AG04449 (cell line): ENCODE measurements at places on chromosomes 2 and 18.
A peak's percentile ranks its signal among the peaks of the same experiment; 100 is the strongest.

- no peak for DNase-seq
Observed at GRCh38 chr18:51160646-51161045, 36.8 kb downstream of the MEX3C start.

GRCh38 chr2:226600184-226600583, 199.4 kb downstream of the IRS1 start:
- peak; percentile 34 for DNase-seq

DNA sequence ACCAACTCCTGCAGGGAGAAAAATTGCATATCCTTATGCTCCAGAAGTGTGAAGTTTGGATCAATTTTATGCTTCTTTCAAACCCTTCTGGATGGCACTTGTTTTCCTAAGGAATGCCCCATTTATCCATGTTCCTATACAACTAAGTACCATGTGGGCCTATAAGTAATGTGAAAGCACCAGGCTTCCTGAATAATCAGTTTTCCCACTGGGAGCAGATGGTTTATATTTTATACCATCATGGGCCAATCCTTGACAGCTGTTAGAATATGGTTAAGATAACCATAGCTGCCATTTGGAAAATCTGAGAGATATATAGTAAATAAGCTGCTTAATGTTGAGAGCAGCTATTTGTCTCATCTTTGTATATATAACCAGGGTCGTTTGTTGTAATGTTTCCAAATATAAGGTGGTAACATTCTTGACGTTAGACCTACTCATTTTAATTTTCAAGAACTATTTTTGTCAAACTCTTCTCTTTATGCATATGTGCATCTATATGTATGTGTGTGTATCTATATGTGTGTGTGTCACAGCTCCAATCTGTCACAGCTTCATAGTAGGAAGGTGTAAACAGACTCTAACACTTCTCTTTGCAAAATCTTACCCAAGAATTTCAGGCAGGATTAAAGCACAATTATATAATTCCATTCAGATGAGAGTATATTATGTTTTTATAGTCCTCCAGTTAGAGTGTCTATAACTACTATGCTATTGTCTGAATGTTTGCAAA, 458.7 kb upstream of the GCFC2 start:
- no peak for DNase-seq

DNA sequence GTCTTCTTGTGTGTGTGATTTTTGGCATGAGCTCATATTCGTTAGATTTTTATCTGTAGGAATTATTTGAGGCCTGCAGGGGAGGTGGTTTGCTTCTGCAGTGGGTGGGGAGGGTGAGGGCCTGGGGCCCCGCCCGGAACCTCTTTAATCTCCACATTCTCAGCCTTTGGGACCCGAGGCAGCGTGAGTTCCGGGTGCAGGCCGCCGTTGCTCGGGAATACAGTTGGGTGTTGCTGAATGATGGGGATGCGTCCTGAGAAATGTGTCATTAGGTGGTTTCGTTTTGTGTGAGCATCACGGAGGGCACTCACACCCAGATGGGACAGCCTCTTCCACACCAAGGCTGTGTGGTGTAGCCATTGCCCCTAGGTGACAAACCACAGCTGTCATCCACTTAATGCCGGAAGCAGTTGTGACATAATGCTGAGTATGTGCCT, 13.7 kb upstream of the GAL3ST2 start:
- DNase-seq: no peak

DNA sequence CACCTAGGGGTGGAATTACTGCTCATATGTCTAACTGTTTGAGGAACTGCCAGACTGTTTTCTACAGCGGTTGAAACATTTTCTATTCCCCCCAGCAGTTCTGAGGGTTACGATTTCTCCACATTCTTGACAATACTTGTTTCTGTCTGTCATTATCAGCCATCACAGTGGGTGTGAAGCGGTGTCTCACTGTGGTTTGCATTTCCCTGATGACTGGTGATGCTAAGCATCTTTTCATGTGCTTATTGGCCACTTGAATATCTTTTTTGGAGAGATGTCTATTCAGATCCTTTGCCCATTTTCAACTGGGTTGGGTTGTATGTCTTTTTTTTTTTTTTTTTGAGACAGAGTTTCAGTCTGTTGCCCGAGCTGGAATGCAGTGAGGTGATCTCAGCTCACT, 63.0 kb downstream of the ADNP2 start:
- DNase-seq: no peak

- DNase-seq: no peak
Observed at GRCh38 chr18:5444847-5445246, 99.0 kb downstream of the EPB41L3 start.

DNA sequence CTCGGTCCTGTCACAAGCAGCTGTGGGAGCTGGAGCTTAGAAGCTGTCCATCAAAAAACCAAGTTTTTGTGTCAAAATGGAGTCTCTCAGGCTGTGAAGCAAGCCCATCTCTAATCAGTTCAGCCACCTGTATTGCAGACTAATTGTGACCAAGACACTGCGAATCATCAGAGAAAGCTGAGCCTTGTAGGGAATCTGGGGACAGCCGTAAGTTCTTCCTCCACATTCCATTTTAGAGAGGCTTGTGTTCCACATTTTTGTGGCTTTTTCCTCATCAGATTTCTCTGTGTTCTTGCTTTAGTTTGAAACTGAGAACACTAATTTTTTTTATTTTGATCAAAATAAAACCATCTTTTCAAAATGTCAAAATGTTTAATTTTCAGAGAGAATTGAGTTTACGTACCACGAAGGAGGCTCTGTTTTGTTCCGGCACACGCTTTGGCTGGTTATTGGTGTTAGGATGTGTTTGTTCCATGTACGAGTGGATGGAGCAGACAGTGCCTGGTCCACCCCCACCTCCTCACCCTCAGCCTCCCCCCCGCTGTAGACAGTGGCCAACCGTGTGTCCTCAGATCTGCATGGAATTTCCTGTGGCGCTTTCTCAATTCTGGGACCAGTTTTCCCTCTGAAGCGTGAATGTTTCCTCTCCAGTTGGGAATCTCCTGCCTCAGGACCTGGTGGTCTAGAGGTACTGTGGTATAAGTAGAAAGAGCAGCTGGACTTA, 140.8 kb downstream of the AGAP1 start:
- no peak for DNase-seq

DNA sequence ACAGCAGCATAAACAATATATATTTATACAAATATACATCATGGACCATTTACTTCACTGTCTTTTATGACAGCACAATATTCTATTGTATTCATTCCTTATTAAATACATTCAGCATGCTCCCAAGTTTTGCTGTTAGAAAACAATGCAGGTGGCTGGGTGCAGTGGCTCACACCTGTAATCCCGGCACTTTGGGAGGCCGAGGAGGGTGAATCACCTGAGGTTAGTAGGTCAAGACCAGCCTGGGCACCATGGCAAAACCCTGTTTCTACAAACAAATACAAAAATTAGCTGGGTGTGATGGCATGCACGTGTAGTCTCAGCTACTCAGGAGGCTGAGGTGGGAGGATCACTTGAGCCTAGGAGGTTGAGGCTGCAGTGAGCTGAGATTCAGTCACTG, 39.0 kb downstream of the NPC1 start:
- DNase-seq: no peak

DNA sequence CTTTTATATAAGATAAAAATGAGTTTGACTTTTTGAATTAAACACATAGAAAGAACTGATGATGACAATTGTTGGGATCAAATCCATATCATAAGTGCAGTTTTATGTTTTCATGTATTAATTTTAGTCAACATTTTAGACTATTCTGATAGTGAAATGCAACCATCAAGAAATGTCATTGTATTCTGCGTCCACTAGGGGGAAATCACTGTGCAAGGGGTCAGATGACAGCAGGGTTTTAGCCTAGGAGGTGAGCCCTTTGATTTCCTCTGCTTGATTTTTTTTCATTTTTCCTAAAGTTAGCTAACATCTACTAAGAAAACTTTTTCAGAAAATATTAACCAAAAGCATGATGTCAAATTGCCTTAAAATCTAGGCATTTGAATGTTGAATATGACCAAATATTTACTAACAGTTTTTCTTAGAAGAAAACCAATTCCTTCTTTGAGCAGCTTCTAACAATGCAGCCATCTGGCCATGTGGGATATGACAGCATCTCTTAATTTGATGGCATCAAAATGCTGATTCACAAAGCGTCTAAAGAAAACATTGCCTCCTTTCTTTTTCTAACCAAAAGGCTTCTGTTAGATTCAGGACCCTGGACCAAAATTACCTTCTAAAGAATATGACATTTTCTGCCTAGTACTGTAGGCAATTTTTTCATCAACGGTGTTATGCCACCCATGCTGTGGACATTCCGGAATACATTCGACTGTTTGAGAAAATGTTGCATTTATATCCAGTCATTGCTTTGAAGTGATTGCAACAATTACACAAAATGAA, 141.5 kb downstream of the SPHKAP start:
- no peak for DNase-seq

DNA sequence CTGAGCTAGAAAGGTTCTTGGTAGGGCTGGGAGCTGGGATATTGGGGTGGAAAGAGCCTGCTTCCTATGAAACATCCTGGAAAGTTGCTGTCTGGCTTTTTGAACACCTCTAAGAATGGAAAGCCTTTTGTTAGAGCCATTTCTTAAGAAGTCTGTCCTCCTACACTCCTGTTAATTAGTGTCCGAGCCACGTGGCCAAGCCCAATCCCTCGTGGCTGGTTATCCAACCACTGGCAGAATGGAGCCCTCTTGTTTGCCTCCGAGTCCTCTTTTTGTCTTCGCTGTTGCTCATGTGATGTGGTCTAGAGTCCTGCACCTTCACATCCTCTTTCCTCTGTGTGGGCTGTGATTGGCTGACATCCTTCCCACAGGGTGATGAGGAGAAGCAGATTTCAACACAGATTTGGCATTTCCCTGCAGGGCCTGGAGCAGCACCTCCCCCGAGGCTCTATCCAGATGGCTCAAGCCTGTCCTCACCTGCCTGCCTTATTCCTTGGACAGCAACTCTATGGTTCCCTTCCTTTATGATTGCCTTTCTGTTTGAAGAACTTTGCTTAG, 8.2 kb upstream of the TOGARAM2 start:
- no peak for DNase-seq
